ENCODE measurements at places on chromosomes 1 and 21. TPM values are rescaled to one million over a fixed set of nuclear protein-coding genes. Genes with fewer than 3 reads are reported as not detected.

DNA sequence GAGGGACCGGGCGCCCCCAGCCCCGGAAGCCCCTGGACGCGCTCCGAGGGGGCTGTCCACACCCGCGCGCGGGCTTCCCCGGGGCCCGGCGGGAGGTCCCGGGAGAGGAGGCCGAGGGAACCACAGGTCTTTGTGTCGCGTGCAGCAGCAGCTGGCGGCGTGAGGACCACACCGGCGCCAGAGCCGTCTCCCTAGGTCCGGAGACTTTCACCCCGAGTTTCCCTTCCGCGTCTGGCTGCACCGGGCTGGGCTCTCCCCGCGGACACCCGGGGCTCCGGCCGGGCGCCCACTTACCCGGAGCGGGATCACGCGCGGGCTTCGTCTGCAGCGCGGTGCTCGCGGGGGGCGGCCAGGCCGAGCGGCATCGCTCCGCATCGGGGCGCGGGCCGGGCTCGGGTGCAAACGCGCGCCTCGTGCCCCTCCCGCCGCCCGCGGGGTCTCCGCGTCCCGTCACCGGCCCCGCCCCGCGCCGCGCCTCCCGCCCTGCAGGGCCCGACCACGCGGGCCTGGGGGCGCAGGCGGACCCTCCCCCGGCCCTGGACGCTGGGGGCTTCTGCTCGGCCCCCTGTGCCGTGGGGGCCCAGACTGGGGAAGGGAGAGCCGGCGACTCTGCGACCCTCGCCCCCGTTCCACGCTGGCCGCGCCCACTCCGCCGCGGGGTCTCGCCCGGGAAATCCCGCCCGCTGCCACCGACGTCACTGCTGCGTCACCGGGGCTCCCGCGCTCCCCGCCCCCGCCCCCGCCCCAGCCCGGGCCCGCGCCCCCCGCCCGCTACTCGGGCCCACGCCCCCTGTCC, at the start of gene GNG4:
Gene GNG4, minus strand, starts transcription at position 417 of the 796 bp plus-strand sequence. CDS start 65,946 bp downstream, outside the sequence.
- DNase-seq = no peak

DNA sequence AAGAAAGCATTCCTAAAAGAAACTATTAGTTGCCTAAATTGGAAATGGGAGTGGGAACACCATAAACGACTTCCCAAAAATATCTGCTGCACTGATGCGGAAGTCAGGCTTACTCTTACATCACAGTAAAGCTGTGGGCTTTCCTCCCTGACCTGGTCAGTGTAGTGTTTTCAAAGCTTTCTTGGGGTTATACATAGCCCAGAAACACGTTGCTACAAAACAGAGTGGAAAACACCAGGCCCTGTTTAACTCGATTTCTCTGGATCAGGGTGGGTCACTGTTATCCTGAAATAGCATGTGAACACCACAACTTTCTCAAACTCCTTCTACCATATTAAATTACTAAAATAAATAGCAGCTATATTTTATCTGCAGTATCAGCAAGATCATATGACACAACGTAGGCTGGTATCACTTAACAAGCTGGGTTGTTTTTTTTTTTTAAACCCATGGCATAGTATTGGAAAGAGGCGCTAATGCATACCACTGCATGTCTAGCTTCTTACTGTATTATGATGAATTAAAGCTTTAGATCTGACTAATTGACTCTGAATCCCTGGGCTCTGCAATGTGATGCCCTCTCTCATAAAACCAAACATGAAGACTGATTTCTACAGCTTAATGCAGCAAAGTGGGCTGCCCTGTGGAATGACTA, 184.6 kb downstream of the TGFB2 start:
- no peak for DNase-seq

- no peak for DNase-seq
Observed at GRCh38 chr21:16046656-16047330, 317.0 kb downstream of the USP25 start.

DNA sequence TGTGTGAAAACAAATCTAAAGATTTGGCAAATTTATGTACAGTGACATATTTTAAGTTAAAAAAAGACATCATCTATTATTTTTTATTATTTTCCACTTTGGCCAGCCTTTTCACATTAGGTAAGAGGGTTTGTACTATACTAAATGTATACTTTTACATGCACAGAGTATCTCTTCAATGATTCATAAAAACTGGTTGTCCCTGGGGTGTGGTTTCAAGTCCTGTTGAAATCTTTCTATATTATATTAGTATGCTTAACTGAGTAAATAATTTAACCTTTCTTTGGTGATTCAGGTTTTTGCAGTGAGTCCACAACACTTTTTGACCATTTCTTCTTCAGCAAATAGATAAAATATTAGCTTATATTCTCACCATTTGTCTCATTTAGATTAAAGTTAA, 45.7 kb downstream of the EEIG2 start:
- DNase-seq = no peak

DNA sequence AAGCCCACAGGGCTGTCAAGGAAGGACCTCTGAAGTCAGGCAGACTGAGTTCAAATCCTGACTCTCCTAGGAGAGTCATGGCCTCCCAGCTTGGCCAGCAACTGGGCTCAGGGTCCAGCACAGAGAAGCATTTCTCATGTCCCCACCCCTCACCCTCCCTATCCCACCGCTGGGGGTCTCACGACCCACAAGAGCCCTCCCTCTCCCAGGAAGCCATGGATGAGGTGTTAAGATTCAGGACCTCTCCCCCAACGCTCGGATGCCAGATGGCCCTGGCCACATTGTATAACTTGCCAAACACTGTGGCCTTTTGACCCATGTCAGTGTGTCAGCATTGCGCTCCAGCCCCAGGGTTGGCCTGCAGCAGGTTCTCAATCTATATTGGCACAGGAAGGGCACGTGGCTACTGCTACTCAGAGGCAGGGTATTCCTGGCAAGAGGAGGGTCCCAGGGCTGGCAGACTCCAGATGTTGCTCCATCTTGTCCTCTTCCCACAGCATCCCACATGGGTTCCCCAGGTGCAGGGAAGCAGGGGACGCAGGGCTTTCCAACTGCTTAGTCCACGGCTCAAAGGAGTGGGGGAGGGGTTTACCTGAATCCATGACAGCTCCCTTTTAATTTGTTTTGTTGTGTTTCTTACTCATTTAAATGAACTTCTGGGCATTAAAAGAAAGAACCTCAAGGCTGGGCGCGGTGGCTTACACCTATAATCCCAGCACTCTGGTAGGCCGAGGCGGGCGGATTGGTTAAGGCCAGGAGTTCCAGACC, 10.5 kb downstream of the SLC2A1 start:
- DNase-seq = no peak

- no peak for DNase-seq
Observed at GRCh38 chr1:68495532-68495931, 1.4 kb downstream of the DEPDC1 start.

DNA sequence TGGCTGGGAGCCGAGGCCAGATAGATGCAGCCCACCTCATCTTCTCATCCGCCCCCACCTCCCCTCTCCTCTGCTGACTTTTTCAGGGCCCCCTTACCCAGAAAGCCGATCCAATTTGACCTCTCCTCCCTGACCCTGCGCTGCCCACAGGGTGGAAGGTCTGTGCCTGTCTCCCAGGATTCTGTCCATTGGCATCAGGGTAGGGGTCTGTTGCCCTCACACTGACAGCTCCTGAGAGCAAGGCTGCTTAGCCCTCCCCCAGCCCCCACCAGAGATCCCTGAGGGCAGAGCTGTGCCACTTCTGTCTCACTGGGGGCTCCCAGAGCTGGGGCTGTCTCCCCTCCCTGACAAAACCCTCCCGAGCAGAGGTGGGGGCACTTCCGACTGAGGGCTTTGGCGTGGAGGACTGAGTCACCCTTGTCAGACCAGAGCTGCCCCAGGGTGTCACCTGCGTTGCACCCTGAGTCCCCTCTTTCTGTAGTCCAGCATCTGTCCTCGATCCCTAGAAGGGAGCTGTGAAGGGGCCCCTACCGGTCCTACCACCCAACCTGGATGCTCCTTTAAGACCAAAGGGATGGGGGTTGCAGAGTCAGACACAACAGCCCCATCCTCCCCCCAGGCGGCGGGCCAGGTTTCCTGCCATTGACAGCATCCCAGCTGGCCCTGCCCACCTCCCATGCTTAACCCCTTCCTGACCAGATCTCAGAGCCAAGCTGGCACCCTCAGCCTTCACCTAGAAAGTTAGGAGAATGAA, 2.4 kb upstream of the FAM110D start:
- DNase-seq = no peak

DNA sequence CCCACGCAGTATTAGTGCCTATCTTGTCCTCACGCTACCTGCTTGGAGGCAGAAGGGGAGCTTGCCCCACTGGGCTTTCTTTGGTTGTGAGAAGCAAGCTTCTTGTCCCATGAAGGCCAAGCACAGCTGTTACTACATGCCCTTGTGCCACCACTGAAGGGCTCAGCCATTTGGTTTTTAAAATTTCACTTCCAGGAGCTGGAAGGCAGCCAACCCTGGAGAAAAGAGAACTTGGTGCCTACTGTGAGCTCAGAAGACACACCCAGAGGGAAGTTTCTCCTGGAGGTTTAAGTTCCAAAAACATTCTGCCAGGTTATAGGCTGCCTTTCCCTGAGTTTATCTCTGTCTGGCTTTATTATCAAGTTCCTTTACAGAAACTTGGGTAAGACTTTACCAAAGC, 187.4 kb downstream of the SLC35F3 start:
- no peak for DNase-seq

GRCh38 chr1:72262735-72263134, 19.6 kb downstream of the NEGR1 start:
- no peak for DNase-seq

GRCh38 chr1:25989440-25990234, 8.2 kb downstream of the PAFAH2 start:
- DNase-seq = no peak

DNA sequence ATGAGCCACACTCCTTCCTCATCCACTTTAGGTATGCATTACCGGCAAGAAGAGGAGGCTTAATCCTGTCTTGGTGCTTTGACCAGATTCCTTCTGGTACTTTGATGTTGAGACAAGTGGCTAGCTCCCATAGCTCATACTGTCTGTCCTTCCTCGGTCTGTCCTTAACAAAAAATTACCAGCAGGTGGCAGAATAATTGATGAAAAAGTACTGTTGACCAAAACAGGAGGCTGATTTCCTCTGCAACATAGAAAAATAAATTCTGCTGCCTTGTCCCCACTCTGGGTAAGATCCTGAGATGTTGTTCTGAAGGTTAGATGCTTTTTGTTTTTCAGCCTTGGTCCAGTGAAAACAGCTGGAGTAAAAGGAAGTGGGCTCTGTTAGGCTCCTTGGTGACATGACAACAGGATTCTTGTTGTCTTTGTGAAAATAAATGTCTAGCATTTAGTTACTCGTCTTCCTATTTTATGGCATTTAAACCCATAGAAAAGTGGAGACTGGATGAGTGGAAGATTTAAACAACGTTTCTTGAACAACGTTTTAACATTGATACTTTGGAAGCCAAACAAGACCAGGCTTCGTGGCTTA, 11.2 kb upstream of the HJV start:
- DNase-seq = no peak

DNA sequence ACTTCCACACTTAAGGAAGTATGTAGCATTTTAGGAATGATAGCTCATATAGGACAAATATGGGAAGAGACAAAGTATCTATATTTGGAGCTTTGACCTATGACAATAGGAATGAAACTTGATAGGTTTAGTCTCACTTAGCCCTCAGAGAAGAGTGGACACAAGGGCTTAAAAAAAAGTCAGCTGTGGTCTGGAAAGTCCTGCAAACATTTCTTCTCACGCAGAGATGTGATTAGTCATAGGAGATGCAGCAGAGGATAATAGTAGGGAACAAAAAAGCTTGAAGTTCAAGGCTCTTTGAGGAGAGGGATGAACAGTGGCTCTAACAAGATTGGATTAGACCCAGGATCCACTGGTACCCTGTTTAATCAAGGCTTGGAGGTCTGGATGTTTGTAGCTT, 14.8 kb upstream of the RNF220 start:
- DNase-seq = no peak

DNA sequence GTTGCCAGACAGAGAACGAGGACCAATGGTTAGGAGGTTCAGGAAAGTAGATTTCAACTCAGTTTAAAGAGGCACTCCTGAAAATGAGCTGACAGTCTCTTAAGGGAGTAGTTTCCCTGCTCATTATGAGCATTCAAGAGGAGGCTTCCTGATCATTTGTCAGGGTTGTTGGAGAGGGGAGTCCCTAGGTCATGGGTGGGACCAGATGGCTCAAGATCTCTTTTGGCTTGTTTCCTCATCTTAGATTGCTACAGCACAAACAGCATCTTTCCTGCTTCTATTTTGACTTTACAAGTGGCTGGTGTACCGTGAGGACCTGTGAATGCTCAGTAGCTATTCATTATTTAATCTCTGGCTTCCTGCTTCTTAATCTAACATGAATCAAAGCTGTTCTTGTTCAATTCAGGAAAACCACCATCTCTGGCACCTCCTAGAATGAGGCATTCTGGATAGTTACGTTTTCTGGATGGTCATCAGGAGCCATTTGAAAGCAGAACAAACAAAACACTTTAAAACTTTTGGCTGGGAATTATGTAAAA, 47.6 kb downstream of the PEX14 start:
- DNase-seq = no peak

DNA sequence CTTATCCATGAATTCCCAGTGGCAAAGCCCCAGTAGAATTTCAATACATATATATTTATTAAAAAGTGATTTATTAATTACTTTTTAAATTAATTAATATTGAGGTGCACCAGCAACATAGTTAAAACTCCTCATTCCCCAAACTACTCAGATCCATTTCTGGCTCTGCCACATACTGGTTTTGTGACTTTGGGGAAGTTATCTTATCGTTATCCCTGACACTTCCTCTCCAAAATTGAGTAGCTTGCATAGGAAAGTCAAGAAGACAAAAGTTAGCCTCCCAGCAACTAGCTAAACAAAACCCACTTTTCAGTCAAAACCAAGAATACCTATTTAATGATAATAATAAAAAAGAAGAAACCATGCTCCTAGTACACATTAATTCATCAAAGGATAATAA, 35.9 kb downstream of the TCP10L start:
- DNase-seq = no peak

GRCh38 chr1:220768126-220768601, 18.5 kb upstream of the MTARC1 start:
- no peak for DNase-seq

DNA sequence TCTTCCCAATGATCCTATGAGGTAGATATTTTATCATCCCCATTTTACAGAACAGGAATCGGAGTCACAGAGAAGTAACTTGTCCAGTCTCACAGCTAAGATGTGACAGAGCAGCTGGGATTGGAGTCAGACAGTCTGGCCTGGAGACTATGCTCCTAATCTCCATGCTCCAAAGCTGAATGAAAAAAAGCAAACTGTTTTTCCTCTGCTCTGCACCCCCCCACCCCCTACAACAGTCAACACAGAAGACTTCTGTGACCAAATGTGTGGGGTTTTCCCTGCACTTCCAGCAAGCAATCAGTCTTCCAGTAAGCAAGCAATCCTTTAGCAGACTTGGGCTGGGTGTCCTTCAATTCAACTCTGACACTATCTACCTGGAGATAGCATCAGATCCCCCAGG, 33.2 kb downstream of the KIRREL1 start:
- DNase-seq = no peak

LEFTY2 gene
- 0.36 TPM for total RNA-seq

DNM3 gene
- total RNA-seq = 2.5 TPM

LRRC3 gene
- 3.0 TPM for total RNA-seq

DNAH14 gene
- total RNA-seq = 10.1 TPM

ASPM gene
- total RNA-seq = 39.6 TPM

Measured in epithelial cell of proximal tubule (primary cell).